ENCODE measurements at places on chromosomes 5 and 9. TPM values are rescaled to one million over a fixed set of nuclear protein-coding genes. Genes with fewer than 3 reads are reported as not detected.

NAIP gene
- 5.1 TPM for total RNA-seq

MEIKIN gene
- total RNA-seq, result not detected

EQTN gene
- not detected for total RNA-seq

DNA sequence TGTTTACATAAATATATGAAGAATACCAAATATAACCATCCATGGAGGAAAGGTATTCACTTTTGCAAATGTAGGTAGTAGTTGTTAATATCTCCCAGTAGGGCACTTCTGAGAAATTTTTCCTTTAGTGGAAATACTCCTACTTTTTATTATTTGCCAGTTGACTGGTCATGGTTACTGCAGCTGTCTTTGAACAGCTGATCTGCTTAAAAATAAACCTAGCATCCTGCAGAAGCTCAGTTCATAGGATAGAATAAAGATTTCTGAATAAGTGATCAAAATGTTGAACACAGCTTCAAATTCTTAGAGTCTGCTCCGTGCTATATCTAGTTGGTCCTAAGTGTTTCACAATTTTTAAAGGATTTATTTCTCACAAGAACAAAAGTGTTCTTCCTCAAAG is 270.7 kb upstream of the TRPC7 start:
- H3K4me1 ChIP-seq, result no peaks in the 10 kb centered on the region
- H3K4me3 ChIP-seq, result no peak overlapping the region
- DNase-seq, result no peak
- no peaks in the 10 kb centered on the region for H3K36me3 ChIP-seq
- H3K27me3 ChIP-seq, result no peaks in the 10 kb centered on the region
- no peak overlapping the region for H3K27ac ChIP-seq

DNA sequence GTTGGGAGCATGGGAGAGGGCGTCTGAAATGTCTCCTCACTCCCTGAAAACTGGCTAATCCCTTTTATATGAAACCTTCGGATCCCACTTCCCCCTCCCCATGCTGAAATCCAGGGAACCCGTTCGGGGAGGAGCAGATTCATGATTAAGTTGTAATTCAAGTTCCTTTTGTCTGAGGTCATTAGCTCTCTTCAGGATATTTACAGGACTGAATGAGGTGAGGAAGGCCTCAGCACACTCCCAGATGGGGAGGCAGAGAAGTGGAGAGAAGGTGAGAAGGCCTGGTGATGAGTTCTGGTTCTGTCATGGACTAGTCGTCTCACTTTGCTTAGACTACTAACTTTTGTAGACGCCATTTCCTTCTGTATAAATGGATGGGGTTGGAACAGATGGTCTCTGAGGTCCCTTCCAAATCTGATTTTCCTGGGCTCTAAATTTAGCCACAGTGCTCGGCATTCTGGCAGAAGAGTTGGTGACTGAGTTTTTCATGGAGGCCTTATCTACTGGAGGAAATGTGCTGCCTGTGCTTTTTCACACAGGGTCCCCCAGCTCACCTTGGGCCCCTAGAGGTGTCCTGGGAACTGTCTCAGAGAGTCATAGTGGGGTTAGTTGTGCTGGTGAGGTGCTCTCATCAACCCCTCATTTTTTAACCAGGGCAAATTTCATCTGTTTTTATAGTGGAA is 62.3 kb downstream of the PRDM6 start:
- H3K4me1 ChIP-seq, result no peaks in the 10 kb centered on the region
- no peak overlapping the region for H3K27ac ChIP-seq
- peaks cover 2% of the 10 kb centered on the region for H3K27me3 ChIP-seq

GRCh38 chr9:124514125-124514524 is 6.9 kb upstream of the NR5A1 start:
- no peak overlapping the region for H3K4me3 ChIP-seq
- no peak for DNase-seq
- H3K36me3 ChIP-seq, result no peaks in the 10 kb centered on the region
- no peak overlapping the region for H3K27ac ChIP-seq

DNA sequence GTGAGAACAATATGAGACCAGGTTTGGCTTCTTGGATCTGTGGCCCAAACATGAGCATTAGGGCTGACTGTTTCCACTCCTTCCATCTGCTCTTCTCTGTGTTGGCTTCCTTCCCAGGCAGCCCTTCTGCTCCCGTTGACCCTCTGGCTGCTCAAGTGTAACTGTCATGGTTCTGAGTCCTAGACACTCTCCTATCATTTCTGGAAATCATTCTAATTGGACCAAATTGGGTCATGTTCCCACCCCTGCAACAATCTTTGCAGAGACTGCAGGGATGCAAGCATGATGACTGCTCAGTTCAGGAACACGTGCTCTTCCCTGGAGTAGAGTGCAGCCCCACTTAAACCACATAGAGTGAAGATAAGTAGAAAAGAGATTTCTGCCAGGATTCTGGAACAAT is 741.4 kb downstream of the TAF11L14 start:
- H3K36me3 ChIP-seq, result no peaks in the 10 kb centered on the region
- H3K4me3 ChIP-seq, result no peak overlapping the region
- no peak for DNase-seq
- no peaks in the 10 kb centered on the region for H3K4me1 ChIP-seq
- H3K27me3 ChIP-seq, result no peaks in the 10 kb centered on the region

TNFSF8 gene
- 23.9 TPM for total RNA-seq

AJM1 gene
- total RNA-seq, result 5.8 TPM

- H3K4me1 ChIP-seq, result no peaks in the 10 kb centered on the region
- peaks cover 3% of the 10 kb centered on the region for H3K27me3 ChIP-seq
- H3K4me3 ChIP-seq, result no peak overlapping the region
Measured at GRCh38 chr5:174567506-174568141, 156.8 kb upstream of the MSX2 start.

DNA sequence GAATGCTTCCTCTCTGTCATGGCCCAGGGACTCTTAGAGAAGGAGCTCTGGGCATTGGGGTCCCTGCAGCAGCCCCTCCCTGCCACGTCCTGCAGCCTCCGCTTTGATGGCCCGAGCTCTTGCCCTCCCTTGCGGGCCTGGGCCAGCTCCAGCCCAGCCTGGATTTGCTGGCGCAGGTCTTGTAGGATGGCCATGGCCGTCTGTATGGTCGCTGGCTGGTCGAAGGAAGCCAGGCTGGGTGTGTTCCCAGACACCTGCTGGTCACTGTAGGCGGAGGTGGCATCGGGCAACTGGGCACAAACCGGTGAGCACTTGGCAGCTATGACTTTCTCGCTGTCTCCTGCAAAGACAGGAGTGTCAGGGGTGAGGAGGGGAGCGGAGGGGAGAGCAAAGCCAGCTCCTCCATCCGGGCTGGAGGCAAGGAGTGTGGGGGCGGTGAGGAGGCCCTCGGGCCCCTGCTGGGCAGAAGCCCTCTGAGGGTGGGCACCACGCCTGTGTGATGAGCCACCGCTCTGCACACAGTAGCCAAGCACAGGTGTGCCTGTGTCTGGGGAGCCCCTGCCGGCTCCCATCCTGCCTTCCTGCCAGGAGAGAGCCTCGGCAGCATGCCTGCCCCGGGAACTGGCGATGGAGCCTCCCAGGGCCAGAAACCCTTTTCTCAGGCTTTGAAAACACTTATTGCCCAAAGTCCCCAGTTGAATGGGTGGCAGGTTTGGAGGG is 12.4 kb downstream of the CCDC187 start:
- no peaks in the 10 kb centered on the region for H3K4me1 ChIP-seq
- H3K36me3 ChIP-seq, result no peaks in the 10 kb centered on the region
- H3K27ac ChIP-seq, result no peak overlapping the region
- no peak overlapping the region for H3K4me3 ChIP-seq
- DNase-seq, result no peak
- no peaks in the 10 kb centered on the region for H3K27me3 ChIP-seq

- H3K36me3 ChIP-seq, result no peaks in the 10 kb centered on the region
- H3K4me1 ChIP-seq, result no peaks in the 10 kb centered on the region
- peaks cover 11% of the 10 kb centered on the region for H3K27me3 ChIP-seq
- no peak overlapping the region for H3K4me3 ChIP-seq
- no peak overlapping the region for H3K27ac ChIP-seq
Measured at GRCh38 chr9:90607701-90608516, 34.7 kb downstream of the DIRAS2 start.

GABRG2 gene
- not detected for total RNA-seq

ARHGEF37 gene
- total RNA-seq, result 1.1 TPM

GRCh38 chr9:116271991-116272390 is 118.4 kb downstream of the PAPPA start:
- no peak overlapping the region for H3K4me3 ChIP-seq
- no peak overlapping the region for H3K27ac ChIP-seq
- no peaks in the 10 kb centered on the region for H3K4me1 ChIP-seq
- H3K27me3 ChIP-seq, result peaks cover 7% of the 10 kb centered on the region
- H3K36me3 ChIP-seq, result no peaks in the 10 kb centered on the region

DNA sequence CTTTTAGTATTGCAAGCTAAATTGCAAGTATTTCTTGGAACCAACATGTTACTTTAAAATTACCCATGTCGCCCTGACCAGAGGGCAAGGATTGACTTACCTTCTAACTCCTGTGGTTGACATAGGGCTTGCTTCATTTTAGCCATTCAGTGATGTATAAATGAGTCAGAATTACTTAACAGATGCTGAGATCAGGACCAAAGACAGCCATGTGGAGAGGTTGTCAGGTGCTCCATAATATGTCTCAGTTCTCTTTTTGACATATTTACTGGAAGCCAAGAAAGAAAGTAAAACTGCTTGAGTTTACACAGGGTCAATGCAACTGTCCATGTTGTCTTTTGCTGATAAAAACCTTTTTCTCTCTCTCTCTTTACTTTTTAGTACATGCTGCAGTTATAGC is 33.2 kb downstream of the F2RL2 start:
- no peaks in the 10 kb centered on the region for H3K27me3 ChIP-seq
- H3K36me3 ChIP-seq, result peaks cover 19% of the 10 kb centered on the region
- no peak overlapping the region for H3K4me3 ChIP-seq
- no peak overlapping the region for H3K27ac ChIP-seq
- no peak for DNase-seq
- H3K4me1 ChIP-seq, result no peaks in the 10 kb centered on the region

PCDHA8 gene
- not detected for total RNA-seq

DNA sequence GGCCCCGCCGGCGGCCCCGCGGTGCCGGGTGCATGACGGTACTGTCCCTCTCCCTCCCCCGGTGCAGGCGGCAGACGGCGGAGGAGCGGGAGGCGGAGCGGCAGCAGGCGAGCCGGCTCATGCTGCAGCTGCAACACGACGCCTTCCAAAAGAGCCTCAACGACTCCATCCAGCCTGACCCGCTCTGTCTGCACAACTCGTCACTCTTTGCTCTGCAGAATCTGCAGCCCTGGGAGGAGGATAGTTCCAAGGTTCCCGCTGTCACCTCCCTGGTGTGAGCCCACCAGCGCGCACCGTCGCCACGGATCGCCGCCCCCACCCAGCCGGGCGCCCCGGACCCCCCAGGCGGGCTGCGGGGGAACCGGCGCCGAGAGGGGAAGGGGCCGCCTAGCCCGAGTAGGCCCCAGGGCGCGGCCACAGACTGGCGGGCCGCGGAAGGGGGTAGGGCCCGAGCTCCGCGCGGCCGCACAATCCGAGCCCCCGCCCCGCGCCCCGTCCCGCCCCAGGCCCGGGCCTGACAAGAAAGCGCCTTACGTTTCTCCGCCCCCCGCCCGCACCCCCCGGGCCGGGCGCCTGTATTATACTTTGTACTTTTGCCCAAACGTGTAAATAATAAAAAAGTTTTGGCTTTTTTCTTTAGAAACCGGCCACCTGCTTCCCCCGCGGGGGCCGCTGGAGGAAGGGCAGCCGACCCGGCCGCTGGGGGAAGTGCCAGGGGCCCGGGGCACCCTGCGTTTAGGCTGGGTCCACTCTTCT is 2.5 kb downstream of the TLX3 start:
- H3K4me3 ChIP-seq, result no peak overlapping the region
- H3K27ac ChIP-seq, result no peak overlapping the region
- peaks cover 68% of the 10 kb centered on the region for H3K27me3 ChIP-seq
- DNase-seq, result no peak
- H3K4me1 ChIP-seq, result peaks cover 24% of the 10 kb centered on the region
- no peaks in the 10 kb centered on the region for H3K36me3 ChIP-seq

CDC14B gene
- 0.27 TPM for total RNA-seq

PCDHGB2 gene
- total RNA-seq, result 0.14 TPM
